Spleen (tissue), 13 donors: ENCODE measurements at places on chromosomes 11 and 22.

DNA sequence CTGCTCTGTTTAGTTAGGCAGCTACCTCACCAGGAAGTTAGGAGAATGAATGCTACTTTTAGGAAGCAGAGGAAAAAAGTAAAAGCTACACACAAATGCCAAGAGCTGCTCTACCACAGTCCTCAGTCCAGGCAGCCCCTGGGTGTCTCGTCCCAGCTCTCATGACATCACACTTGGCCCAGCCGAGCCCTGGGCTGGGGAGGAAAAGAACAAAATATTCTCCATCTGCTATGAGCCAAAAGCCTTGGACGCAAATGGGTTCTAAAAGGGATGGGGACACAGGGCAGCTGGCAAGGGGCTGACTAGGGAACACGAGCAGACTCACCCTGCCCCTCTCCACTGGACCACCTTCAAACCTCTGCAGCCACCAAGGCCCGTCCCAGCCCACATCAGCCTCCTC, 26.1 kb downstream of the TMEM184B start:
- DNase-seq: no peak

DNA sequence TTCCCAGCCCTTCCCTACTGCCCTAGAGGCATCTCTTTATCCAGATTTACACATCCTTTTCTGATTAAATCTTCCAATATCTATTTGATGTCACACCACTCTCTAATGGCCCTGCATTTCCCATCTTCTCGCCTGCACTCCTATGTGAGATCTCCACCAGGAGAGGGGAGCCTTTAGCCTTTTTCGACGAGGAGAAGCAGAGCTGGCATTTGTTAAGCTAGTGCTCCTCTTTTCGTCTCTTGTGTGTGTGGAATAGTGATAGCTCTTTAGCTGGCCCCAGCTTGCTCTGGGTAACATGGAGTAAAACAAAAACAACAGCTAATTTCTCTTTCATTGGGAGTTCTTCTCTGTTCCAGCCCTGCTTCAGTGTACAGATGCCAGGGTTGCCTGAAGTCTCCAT, 536.5 kb downstream of the NTM start:
- DNase-seq: no peak

DNA sequence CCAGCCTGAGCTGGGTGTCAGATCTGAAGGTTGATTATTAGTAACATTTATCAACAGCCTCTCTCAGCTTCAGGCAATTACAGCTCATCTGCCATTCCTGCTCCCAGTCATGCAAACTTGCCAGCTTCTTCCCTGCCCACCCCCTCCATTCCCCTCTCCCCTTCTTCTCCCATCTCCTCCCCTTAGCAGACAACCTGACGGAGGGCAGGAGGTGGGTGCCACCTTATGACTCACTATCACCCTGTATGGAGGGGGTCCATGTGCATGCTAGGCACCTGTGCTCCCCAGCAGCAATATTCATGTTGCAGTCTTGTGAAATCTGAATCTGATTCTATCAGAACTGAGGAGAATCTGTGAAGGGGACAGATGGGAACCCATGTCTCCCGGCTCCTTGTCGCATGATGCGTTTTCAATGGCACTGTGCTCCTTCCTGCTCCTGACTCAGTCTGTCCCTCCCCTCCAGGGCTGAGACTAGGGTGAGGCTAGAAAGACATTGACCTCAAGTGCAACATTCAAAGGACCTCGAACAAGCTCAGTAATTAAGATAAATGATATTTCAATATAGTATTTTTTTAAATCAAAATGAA, 46.3 kb upstream of the TUB start:
- DNase-seq: no peak

GRCh38 chr11:128493570-128493965, 93.8 kb downstream of the ETS1 start:
- no peak for DNase-seq

GRCh38 chr11:125072218-125072960, 9.3 kb downstream of the SLC37A2 start:
- peak; percentile 84 for DNase-seq

- peak; percentile 58 for DNase-seq
Observed at GRCh38 chr22:49179175-49179574, 648.5 kb downstream of the BRD1 start.

DNA sequence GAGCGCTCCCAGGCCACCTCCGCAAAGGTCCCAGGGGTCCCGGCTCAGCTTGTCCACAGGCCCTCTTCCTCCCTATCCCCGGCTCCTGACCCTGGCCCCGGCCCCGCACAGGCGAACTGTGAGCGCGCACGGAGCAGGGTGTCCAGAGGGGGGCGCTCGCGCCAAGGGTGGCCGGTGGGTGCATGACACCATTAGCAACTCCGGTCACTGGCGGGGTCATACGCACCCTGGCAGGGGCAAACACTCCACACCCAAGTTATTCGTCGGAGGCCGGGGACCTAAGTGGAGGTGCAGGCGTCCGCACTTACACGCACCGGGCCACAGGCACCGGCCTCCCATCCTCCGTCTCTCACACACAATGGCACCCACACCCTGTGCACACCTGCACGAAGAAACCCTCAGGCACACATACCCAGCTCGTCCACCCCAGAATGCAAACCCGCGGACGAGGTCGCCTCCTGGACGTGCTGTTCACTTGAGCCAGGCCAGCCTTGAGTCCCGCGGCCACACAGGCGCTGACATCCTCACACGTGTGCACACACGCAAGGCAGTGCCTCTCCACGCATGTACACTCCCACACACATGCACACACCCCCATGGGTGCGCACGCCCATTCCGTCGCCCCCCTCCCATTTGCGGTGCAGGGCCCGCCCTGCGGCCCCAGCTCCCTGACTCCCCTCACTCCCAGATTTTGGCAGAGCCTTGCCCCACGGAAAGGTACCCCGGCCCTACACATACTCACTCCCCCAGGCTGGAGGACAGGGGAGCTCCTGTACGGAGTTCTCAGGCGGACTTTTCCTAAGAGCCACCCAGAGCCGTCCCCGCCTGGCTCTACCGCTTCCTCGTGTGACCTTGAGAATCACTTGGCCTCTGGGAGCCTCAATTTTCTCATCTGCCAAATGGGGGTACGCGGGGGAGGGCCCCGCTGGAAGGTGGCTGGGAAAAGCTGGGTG, at the start of gene RASGRP2:
Gene RASGRP2, minus strand, starts transcription at position 552 of the 953 bp plus-strand sequence. CDS start 1,276 bp downstream, outside the sequence.
- DNase-seq: peak; percentile 99

DNA sequence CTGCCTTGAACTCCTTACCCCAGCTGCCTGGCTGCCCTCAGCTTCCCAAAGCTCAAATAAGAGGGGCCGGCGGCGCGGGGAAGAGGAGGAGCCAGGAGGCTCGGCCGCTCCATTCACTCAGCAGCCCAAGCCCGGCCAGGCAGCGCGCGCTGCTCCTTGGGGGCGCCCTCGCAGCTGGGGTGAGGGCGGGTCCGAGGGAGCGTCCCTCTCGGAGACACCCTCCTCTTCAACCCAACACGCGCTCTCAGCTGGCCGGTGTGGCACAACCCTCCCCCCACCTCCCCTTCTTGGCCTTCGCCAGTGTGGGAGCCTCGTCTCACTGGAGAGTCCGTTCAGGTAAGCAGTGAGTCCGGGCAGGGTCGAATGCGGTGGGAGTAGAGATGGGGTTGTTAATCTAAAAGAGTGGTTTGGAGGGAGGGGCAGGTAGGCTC, at the start of gene WT1:
Gene WT1, minus strand, starts transcription at position 29 of the 431 bp plus-strand sequence.
- DNase-seq: peak; percentile 78

DNA sequence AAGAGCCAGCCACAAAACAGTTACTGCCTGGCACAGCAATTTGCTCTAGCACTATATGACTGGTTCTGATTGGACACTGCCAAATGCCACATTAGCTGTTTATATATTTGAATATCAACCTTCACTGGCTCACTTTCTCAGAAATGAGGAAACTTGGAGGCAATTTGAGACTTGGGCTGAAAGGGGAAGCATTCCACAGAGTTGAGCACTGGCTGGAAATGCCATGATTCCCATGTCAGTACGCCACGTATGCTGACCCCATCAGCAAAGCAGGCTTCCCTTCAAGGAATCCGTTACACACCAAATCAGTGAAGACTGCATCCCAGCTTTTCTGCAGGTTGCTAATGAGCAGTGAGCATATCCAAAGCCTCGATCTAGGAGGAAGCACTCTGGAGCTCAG, 34.7 kb downstream of the GALNT18 start:
- no peak for DNase-seq

GRCh38 chr11:115334932-115335788, 169.1 kb downstream of the CADM1 start:
- no peak for DNase-seq

DNA sequence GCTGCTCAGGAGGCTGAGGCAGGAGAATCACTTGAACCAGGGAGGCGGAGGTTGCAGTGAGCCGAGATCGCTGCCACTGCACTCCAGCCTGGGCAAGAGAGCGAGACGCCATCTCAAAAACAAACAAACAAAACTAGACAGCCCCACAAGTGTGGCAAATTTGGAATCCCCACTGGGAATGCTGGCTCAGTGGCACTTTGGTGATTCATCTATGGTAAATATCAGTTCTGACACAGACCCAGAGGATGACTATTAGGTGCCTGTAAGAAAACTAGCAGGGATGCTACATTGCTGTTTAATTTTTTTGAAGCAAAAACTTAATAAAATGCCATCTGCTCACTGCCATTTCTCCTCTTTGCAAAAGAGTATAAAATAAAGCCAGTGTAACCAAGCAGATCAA, 107.9 kb downstream of the NAT10 start:
- no peak for DNase-seq

DNA sequence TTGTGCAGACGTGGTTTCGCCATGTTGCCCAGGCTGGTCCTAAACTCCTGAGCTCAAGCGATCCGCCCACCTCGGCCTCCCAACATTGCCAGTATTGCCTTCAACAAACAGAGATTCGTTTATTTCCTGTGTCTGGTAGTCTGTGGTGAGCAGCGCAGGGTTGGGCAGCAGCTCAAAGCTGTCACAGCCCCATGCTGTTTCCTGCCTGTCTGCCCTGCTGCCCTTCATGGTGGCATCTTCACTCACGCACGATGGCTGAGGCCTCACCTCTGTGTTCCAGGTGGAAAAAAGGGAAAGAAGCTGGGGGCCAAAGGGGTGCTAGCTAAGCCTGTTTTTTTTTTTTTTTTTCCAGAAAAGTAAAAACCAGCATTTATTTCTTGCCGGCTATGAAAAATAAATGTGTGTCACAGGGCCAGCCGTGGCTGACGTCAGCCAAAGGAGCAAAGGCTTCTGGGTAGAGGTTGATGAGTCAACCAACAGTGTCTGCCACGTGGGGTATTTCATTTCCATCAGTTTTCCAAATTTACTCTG, 28.8 kb downstream of the TBC1D22A start:
- peak; percentile 89 for DNase-seq

GRCh38 chr11:128343870-128344269, 243.5 kb downstream of the ETS1 start:
- no peak for DNase-seq

GRCh38 chr11:64081745-64082442, 46.2 kb downstream of the FLRT1 start:
- DNase-seq: no peak

DNA sequence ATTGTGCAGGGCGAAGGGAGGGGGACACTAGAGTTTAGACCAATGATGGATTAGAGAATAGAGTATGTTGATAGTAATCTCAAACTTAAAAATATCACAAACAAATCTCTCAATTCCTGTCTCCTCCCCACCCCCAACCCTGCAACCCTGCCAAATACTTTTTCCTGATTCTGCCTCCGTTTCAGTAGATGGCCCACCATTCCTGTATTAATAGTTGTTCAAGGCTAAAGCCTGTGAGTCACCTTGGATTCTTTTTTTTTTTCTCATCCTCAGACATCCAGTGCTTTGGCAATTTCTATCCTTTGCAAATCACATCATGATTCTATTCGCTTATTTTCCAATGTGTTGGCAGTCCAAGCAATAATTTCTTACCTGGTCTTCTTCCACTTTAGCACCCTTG, 207.9 kb downstream of the DYNC2H1 start:
- no peak for DNase-seq
